ENCODE measurements at places on chromosomes 12 and 14.
A peak's percentile ranks its signal among the peaks of the same experiment; 100 is the strongest.

DNA sequence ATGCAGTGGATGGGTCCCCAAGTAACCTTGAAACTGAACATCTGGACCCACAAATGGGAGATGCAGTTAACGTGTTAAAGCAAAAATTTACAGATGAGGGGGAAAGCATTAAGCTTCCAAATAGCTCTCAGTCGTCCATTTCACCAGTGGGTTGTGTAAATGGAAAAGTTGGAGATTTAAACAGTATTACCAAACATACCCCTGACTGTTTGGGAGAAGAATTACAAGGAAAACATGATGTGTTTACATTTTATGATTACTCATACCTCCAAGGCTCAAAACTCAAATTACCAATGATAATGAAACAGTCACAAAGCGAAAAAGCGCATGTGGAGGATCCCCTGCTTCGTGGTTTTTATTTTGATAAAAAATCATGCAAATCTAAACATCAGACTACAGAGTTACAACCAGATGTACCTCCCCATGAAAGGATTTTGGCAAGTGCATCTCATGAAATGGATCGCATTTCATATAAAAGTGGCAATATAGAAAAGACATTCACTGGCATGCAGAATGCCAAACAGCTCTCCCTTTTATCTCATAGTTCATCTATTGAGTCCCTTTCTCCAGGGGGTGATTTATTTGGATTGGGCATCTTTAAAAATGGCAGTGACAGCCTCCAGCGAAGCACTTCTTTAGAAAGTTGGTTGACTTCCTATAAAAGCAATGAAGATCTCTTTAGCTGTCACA, 116.6 kb upstream of the NPAS3 start:
- no peak for DNase-seq

- no peak for DNase-seq
Observed at GRCh38 chr12:97650242-97650641, 187.6 kb downstream of the RMST start.

- no peak for DNase-seq
Observed at GRCh38 chr12:40986001-40986400, 202.1 kb upstream of the PDZRN4 start.

DNA sequence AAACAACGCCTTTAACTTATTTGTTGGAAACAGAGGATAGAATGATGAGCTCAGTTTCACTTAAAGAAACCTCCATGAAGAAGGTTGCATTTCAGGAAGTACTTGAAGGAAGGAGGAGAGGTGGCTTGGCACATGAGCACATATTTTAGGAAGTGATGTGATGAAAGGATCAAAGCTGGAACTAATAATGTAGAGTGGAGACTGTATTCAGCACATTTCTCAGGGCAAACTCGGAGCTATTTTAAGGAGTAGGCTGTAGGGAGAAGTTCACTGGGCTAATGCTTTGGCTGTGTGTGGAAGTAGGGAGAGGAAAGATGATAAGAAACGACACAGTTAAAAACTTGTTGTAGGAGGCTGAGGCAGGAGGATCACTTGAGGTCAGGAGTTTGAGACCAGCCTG, 272.8 kb downstream of the AKAP6 start:
- no peak for DNase-seq

- no peak for DNase-seq
Observed at GRCh38 chr14:36439766-36440165, 80.3 kb downstream of the NKX2-1 start.

DNA sequence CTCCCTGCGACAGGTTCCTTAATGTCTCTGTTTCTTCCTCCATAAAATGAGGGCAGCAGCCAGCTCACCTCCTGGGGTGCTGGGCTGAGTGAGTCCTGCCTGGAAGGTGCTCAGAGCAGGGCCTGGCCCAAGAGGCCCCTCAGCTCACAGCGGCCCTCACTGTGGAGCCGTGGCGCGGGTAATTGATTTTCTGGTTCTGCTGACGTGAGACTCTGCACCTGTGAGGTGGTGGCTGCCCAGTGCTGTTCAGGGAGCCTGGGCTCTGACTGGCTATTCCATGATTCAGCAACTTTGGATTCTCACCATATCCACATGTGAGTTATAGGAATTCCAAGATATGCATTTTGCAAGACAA, 266.6 kb downstream of the ADGRD1 start:
- no peak for DNase-seq

DNA sequence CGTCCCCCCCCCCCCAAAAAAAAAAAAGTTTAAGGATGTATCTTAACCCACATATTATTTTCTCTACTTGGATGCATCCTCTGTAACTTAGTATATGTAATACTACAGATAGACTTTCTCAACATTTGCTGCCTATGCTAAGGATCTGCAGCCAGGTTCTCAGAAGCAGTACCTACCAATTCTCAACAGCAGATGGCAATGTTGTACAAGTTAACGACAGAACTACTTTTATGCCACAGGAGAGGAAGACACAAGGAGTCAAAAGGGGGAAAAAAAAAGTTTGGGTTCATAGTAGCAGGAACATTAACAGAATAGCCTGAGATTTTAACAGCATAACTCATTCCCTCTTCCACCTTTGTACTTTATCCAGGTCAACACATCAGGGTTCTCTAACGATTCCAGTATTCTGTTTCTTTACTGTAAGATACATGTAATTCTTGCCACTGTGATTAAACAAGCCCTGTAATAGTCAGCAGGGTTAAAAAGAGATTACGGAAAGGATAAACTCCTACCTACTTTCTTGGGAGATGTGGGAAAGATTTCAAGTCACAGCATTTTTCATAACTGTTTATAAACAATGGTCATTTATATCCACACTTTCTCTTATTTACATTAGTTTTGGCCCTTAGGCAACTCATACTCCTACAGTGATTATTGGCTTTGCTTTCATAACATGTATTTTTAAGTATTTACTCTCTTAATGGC, 5.7 kb upstream of the NEK9 start:
- peak; percentile 71 for DNase-seq

DNA sequence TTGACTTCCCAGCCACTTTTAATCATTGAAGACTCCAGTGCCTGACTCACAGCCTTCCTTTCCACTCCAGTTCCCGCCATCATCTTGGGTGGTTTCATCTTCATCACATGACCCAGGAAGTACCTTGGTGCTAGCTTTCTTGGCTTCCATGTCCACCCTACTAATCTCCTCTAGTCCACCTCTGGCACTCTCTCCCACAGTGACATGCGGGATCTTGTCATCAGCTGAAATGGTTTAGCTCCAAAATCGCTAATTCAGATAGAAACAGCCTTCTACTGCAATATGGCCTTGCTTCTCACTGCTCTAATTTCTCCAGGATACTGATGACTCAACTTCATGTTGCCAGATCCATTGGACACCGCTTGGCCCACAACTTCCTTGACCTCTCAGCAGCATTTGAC, 24.5 kb downstream of the WDR20 start:
- DNase-seq: no peak

- DNase-seq: no peak
Observed at GRCh38 chr14:69880893-69881292, 1.7 kb downstream of the SMOC1 start.

DNA sequence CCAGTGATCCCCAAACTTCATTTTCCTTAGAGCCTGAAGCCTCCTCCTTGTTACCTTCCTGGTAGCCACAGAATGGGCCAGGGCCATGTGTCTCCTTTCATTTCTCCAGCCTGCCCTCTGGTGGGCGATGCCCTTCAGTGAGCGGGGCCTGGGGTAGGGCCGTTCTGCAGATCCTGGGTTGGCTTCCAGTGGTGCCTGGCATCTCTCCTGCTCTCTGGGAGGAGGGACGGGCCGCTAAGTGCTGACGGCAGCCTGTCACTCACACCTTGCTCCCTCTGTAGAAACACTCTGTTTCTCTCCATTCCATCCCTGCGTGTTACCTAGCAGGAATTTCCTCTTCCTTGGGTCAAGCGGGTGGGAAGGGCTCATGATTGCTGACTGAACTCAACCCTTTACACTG, 232.1 kb downstream of the CACNA1C start:
- DNase-seq: peak; percentile 73

- no peak for DNase-seq
Observed at GRCh38 chr12:128586451-128587029, 237.2 kb downstream of the SLC15A4 start.

GRCh38 chr14:61864329-61864898, 102.2 kb downstream of the SNAPC1 start:
- no peak for DNase-seq

- DNase-seq: peak; percentile 74
Observed at GRCh38 chr12:12788675-12789368, 3.4 kb downstream of the APOLD1 start.

DNA sequence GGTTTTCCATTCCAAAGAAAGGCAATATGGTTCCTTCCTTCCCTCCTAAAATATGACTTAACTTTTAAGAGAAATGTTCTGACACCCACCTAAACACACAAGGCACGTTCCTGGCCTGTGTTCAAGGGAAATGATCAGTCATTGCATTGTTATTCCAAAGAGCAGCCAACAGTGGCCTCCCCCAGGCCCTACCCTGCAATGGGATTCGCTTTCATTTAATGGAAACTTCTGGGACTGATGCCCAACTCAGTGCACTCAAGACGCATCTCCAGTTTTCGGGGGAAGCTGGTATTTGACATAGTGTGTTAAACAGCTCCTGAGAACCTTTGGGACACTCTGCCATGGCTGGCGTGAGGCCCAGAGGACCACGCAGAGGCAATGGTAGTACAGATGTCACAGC, 65.9 kb downstream of the DDX51 start:
- DNase-seq: peak; percentile 84

DNA sequence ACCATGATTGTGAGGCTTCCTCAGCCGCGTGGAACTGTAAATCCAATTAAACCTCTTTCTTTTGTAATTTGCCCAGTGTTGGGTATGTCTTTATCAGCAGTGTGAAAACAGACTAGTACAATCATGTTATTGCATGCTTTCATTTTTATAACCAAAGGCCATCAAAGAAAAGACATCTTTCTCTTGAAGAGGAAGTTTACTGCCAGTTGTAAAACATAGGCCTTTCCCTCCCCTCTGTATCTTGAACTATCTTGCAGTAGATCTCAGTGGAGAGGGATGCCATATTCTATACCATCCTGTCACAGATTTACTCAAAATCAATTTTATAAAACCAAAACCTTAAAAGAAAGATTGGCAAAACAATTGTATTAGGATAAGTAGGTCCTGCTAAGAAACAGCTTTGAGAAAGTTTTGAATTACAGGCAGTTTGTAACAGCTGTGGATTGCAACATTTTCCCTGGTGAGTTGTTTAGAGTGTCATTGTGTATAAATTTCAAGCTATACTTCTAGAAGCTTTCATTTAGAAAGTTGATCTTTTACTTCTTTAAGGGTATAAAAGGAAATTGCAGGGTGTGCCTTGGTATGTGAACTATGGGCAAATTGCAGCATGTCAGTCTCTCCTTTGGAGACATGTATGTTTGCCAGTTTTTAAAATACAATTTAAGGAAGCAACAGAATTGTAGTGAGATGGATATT, 128.0 kb downstream of the ATP23 start:
- DNase-seq: peak; percentile 39

GRCh38 chr14:43449291-43449690, 1057.8 kb downstream of the FSCB start:
- no peak for DNase-seq

GRCh38 chr12:96132819-96133218, 61.4 kb upstream of the ELK3 start:
- DNase-seq: no peak

DNA sequence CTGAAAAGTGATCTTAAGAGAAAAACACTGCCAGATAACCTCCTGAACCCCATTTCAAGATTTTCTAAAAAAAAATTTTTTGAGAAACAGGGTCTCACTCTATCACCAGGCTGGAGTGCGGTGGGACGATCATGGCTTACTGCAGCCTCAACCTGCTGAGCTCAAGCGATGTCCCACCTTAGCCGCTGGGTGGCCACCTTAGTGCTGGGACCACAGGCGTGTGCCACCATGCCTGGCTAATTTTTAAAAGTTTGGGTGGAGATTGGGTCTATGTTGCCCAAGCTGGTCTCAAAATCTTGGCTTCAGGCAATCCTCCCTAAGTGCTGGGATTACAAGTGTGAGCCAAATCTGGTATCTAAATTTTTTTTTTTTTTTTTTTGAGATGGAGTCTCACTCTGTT, 3.4 kb downstream of the PNMA1 start:
- no peak for DNase-seq

GRCh38 chr14:55536204-55536708, 43.8 kb upstream of the KTN1 start:
- no peak for DNase-seq

DNA sequence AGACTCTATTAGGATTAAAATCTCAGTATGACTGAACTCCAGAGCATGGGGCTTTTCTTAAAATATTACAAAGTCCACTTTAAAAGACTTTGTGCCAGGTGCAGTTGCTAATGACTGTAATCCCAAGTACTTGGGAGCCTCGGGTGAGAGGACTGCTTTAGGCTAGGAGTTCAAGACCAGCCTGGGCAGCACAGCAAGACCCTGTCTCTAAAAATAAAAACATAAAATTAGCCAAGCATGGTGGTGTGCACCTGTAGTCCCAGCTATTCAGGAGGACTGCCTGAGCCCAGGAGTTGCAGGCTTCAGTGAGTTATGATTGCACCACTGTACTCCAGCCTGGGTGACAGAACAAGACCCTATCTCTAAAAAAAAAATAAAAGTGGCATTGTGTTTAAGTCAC, 33.2 kb downstream of the ATF7 start:
- no peak for DNase-seq

DNA sequence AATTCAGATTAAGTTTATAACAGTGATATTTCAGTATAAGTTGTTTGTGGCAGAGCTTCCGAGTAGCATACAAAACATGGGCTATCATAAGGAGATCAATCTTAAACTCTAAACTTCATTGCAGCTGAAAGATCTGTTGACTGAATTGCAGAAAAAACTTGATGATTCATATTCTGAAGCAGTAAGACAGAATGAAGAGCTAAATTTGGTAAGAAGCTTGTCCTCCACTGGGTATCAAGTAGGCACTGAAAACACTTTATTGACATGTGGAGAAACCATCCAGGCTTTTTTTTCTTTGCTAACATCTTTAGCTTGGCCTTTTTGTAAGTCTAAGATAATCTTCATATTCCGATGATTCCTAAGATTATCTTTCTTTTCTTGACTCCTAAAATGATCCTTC, 93.0 kb downstream of the KTN1 start:
- no peak for DNase-seq

DNA sequence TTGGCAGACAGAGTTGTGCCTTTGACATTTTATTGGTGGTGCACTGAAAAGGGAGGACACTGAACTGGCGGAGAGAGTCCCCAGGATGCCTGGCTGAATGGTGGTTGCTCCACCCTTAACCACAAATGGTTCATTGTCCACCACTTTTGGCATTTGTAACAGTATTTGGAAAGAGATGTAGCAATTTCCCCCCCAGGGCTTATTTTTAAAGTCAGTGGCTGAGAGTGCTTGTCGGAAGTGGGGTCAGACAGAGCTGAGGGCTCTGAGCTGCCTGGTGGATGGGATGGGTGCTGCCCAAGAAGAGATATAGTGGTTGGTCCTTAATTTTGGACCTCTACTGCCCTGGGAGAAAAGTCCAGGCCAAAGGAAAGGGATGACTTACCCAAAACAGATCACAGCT, 31.5 kb upstream of the FGF6 start:
- DNase-seq: no peak

- no peak for DNase-seq
Observed at GRCh38 chr12:48198672-48198971, 4.5 kb downstream of the OR10AD1 start.

GRCh38 chr12:101015044-101015443, 195.0 kb downstream of the SLC5A8 start:
- DNase-seq: no peak

Measured in fibroblast of the conjunctiva (primary cell).